GM13976 (cell line): ENCODE measurements at places on chromosomes 2 and 18.

DNA sequence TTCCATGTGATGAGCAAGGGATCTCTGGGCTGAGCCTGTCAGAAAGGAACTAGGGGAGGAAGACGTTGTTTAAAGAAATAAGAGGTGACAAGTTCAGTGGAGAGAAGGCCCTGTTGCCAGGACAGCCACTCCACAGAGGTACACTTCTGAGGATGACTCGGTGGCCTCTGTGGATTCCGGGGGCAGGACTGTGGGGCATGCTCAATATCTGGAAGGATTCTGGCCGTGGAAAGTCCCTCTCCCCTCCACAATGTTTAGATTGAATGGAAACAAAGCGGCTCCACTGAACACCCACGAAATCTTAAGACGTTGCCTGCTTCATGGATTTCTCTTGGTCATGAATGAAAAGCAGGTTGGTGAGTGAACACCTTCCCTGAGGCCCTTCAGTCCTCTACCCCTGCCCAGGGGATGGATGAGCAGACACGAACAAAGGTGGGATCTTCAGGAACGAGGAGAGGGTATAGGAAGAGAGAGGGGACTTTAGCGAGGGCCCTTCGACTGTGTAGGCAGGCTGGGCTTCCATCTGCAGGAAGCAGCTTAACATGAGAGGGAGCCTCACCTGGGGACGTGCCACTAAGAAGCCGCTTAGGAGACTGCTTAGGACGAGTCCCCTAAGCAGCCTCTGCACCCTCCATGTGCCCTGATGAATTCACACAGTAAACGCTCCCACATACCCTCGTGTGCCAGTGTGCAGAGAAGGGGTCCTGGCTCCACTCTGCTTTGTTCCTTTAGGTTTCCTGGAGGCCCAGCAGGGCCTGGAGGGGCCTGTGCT lies 1.9 kb downstream of the NTSR2 start:
- DNase-seq = no peak

GRCh38 chr2:57884281-57884680 lies 162.3 kb upstream of the VRK2 start:
- no peak for DNase-seq

DNA sequence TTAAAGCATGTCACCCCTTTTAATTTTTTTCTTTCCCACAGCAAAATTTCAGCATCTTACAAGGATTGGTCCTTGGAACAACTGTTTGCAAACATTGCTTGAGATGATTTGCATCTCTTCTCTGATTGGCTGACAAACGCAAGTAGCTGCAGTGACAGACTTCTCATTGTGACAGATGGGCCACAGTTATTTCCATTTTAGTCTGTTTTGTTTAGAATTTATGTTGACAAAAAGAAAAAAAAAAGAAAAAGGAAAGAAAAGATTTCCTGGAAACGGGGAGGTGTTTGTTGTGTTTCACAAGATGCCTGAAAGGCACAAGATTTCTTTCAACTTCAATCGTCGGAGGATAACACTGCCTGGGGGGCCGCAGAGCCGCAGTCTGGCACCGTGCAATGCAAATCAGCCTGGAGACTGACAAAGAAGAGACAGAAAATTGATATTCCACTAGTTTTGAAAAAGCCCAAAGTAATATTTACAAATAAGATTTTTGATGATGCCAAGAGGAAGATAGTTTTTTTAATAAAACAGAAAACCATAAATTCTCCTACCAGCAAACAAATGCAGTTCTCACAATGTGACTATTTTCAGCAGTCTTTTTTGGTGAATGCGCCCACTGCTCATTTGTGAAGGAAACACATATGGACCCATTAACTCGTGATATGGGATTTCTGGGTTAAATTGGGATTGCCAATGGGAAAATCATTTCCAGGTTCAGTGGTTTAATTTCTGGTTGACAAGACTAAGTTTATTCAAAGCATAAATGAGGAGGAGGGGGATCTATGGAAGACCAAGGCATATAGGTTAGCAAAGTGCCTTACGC lies 296.2 kb upstream of the SMIM21 start:
- no peak for DNase-seq

DNA sequence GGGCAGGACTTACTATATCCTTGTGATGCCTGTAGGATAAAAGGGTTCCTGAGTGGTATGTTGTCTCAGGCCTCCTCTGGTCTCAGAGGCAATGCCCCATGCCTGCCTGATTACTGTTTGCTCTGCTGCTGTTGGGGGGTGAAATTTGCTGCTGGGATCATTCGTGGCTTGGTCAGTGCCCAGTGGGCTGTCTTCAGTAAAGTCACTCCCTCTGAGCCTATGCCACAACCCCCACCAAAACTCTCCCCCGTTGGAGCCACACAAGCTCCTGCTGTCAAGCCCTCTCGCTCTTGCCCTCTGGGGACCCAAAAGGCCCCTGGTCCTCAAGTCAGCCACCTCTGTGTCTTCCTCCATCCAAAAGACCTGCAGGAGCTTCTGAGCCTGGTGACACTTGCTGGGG lies 38.6 kb upstream of the TGIF1 start:
- DNase-seq = no peak

GRCh38 chr2:240981280-240981679 lies 17.1 kb upstream of the SNED1 start:
- DNase-seq = no peak

DNA sequence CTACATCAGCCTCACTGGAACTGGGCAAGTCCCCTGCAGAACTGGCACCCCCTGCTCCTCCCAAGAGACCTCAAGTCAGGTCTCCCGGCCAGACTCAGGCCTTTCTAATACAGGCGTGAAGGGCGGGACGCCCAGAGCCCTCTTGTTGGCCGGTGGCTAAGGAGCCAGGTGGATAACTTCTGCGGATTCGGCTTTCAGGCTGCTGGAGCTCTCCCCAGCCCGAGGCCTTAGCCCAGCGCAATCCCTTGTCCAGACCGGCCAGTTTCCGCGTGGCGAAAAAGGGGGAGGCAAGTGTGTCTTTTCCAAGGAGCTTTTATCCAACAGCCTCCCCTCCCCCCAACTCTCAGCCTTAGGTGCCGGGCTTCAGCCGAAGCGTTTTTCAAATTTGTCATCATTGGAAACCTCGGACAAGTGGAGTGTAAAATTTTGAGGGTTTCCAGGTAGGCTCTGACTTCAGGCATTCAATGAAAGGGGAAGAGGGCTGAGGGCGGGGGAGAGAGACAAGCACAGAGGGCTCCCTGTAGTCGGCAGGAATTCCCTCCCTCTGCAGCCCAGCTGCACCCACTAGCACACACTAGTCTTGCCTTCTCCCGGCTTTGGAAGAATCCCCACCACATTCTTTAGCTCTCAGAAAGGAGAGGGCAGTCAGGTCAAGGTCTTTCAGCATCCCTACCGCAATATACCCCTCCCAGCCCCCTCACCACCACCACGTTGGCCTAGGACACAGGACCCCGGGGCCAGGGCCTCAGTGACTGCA lies 9.5 kb upstream of the SATB2 start:
- peak; percentile 23 for DNase-seq

DNA sequence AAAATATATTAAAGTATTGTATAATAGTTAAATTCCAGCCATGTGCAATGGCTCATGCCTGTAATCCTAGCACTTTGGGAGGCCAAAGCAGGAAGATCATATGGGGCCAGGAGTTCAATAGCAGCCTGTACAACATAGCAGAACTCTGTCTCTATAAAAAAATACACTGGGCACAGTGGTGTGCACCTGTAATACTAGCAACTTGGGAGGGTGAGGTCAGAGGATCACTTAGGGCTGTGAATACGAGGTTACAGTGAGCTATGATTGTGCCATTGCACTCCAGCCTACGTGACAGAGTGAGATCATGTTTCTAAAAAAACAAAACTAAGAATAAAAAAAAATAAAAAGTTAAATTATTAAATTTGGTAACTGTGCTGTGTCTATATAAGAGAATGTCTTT lies 36.1 kb downstream of the ZRANB3 start:
- no peak for DNase-seq

GRCh38 chr2:235005603-235006259 lies 53.9 kb downstream of the SH3BP4 start:
- no peak for DNase-seq

DNA sequence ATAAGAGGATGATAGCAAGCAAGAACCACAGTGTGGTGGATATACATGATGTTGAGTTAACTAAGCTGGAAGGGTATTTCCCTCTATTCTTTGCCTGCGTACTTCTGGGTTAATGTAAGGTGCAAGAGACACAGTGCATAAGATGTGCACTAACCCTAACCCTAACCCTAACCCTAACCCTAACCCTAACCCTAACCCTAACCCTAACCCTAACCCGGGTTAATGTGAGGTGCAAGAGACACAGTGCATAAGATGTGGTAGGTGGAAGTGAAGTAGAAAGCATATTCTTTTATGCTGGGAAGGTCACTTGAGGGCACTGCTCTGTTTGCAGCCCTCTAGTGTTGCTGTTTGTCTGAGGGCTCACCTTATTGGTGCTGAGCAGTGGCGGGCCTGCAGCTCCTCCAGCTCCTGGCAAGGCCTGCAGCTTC lies 181.5 kb upstream of the ITGA4 start:
- DNase-seq = no peak

DNA sequence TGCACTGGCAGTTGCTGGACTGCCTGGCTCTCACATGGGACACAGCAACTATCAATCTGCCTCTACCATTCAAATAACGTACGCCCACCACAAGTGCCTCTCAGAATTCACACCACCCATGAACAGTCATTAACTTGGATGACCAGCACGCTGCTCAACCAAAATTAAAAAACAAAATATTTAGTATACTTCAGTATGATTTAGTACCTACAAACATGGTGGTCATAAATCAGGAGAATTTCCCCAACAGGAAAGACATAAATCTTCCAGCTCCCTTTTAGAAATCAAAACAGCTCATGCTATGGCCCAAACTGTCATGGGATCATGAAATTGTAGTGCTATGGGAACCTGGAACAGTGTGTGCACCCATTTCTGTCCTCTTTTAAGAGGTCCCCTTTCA lies 317.4 kb upstream of the ETAA1 start:
- no peak for DNase-seq

- no peak for DNase-seq
These were observed 11.7 kb downstream of the ARHGAP28 start for GRCh38 chr18:6741232-6741663.

DNA sequence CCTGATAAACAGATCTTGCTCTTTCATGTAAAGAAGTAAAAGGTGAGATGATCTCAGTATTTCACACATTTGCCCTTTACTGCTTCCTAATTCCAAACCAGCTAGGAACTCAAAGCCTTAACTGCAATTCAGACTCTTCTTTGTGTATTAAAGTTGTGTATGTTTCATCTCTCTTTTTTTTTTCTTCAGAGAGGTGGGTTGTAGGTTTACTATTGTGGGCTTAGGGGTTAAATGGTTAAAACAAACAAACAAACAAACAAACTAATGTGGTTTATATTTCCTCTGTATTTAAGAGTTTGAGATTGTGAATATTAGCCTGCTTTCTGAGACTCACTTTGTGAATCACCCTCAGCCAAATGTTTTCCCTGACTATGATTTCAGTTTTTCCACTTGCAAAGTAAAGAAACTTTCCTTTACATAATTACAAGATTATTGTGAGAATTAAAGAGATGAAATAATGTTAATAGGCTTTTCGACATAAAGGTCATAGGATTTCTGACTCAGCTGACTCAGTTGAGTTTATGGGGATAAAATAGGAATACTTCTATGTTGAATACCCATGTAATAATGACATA lies 2.8 kb downstream of the GULP1 start:
- DNase-seq = no peak

DNA sequence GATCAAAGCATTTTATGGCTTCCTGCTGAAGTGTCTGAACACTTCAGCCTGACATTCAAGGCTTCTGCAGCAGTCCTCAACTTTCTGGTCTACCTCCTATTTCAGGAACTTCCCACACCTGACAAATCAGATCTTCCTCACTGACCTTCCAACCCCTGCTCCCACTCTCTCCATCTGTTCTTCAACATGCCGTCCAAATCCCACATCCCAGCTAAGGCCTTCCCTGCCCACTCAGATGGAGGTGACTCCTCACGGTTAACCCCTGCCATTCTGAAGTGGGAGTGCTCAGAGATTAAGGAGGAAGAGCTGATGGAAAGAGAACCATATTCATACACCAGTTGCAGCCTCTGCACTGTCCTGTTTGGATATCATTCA lies 104.8 kb downstream of the POLR1A start:
- no peak for DNase-seq

GRCh38 chr18:26424428-26425147 lies 123.8 kb downstream of the KCTD1 start:
- no peak for DNase-seq

- no peak for DNase-seq
These were observed 25.4 kb upstream of the REG3G start for GRCh38 chr2:79000008-79000576.

DNA sequence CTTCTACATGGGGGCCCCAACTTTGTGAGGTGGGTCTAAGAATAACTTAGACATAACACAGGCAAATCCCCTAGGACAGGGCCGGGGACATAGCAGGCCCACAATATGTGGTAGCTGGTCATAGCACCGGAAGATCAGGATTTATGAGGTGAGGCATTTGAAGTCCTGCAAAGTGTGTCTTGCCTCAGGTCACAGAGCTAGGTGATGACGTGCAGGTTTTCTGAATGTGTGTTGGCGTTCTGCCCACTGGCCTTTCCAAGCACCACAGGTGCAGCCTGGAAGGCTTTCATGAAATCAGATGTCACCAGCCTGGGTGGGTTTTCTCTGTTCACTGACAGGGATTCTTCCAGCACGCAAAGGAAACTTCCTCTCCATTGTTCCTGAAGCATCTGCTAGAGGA lies 119.1 kb downstream of the LRATD1 start:
- no peak for DNase-seq

DNA sequence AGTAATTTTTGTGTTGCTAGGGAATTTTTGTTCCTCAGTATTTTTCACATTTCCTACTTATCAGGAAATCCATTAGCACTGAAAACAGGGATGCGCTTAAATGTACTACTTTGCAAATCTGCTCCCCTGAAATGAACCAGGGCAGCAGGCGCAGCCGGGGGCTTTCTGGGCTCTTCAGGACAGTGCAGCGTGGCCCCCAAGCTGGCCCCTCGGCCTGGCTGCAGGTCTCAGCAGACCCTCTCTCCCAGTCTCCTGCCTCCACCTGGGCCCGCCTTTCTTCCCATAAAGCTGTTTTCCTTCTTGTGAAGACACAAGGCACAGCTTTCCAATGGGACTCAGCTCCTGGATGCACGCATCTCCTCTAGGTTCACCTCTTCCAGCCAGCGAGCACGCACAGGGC lies 35.3 kb downstream of the EIPR1 start:
- DNase-seq = no peak

- no peak for DNase-seq
These were observed 192.1 kb upstream of the NCKAP5 start for GRCh38 chr2:133760376-133760775.

DNA sequence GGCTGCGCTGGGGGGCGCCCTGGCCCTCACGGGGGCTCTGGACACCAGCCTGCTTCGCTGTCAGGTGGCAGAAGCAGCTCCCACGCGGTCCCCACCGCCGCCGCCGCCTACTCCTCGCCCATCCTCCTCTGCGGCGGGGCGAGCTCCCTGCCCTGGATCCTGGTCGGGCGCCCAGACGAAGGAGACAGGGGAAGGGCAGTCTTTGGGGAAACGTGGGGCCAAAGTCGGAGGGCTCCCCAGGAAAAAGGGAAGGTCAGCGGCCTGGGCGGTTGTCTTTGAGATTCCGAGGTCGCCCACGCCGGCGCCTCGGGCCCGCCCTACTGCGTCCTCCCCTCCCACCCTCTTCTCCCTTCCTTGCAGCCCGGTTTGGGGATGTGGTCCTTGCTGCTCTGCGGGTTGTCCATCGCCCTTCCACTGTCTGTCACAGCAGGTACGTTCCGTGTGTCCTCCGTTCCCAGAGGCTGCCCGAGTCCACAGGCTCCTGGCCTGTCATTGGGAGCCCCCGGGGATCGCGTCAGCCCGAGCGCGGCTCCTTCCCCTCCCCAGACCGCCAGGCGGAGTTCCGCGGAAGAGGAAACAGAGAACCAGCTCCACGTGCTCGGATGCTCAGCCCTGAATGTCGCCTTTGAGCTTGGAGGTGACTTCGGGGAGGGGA lies 800 bp downstream of the IL1RL2 start:
- peak; percentile 27 for DNase-seq

GRCh38 chr2:201440182-201440581 lies 11.1 kb downstream of the TRAK2 start:
- DNase-seq = no peak
